MG63 (cell line): ENCODE measurements at places on chromosomes 3 and 15. TPM values are rescaled to one million over a fixed set of nuclear protein-coding genes. Genes with fewer than 3 reads are reported as not detected.

GRCh38 chr3:62370858-62371719 is 2.3 kb downstream of the FEZF2 start:
- no peak for DNase-seq

GRCh38 chr15:94930960-94931359 is 699.6 kb downstream of the MCTP2 start:
- DNase-seq: no peak

Gene LRRIQ4
- total RNA-seq: not detected in 2 replicates

GRCh38 chr3:159593927-159594605 is 394.6 kb upstream of the IL12A start:
- no peak for DNase-seq

Gene CFAP100
- not detected in 2 replicates for total RNA-seq

- peak; percentile 34 for DNase-seq
These were observed 73.0 kb downstream of the KLF13 start for GRCh38 chr15:31399544-31400171.

Gene FETUB
- not detected in 2 replicates for total RNA-seq
